ENCODE measurements at places on chromosomes 3 and 15.

- no peak for DNase-seq
Measured at GRCh38 chr3:159947220-159947619, 41.4 kb upstream of the IL12A start.

GRCh38 chr15:82535566-82536408 is 4.5 kb downstream of the RPS17 start:
- DNase-seq: no peak

GRCh38 chr3:161430307-161430706 is 59.0 kb upstream of the SPTSSB start:
- DNase-seq: peak; percentile 58

- no peak for DNase-seq
Measured at GRCh38 chr3:150527464-150528255, 18.6 kb downstream of the SERP1 start.

Data from pons (tissue), 1 donor.